Ascending aorta (tissue), 2 donors: ENCODE measurements at places on chromosomes 6 and 20.

- H3K27ac ChIP-seq: no peak overlapping the region
- H3K36me3 ChIP-seq: no peaks in the 10 kb centered on the region
- H3K27me3 ChIP-seq: no peaks in the 10 kb centered on the region
- no peak for DNase-seq
- no peaks in the 10 kb centered on the region for H3K4me1 ChIP-seq
- H3K4me3 ChIP-seq: no peak overlapping the region
These were observed 57.3 kb downstream of the BCKDHB start for GRCh38 chr6:80163754-80164187.

DNA sequence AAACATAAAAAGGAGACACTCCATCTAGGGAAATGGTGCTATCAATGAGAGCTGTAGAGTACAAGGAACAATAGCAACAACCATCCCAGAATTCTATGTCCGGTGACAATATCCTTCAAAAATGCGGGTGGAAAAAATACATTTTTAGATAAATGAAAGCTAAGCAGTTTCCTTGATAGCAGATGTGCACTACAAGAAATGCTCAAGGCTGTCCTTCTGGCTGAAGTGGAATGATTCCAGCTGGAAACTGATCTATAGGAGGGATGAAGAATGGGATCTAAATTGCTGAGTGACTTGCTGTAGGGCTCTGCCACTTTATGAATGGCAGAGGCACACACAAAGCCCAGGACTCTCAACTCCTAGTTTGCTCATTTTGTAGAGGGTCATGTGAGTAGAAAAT, 763.1 kb downstream of the C6orf118 start:
- no peaks in the 10 kb centered on the region for H3K4me1 ChIP-seq
- no peaks in the 10 kb centered on the region for H3K36me3 ChIP-seq
- no peaks in the 10 kb centered on the region for H3K27me3 ChIP-seq
- no peak for DNase-seq

DNA sequence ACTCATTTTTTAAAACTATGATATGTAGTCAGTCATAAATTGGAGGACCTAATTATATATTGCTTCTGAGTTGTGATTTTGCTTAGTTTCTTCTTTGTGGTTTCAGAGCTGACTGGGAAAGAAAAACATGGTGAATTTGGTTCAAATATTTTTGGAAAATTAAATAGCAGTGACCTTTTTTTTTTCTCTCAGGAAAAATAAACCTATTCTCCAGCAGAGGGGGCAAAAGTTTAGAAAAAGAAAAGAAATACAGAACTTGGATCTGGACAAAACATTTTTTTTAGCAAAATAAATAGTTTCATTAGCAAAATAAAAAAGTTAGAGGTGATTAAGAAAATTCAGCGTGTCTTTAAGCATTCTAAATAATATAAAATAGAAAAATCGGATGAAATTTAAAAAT, 10.2 kb downstream of the COL10A1 start:
- no peak overlapping the region for H3K4me3 ChIP-seq
- no peaks in the 10 kb centered on the region for H3K27me3 ChIP-seq
- peaks cover 39% of the 10 kb centered on the region for H3K36me3 ChIP-seq
- no peaks in the 10 kb centered on the region for H3K4me1 ChIP-seq
- no peak overlapping the region for H3K27ac ChIP-seq

- H3K36me3 ChIP-seq: no peaks in the 10 kb centered on the region
- H3K27ac ChIP-seq: no peak overlapping the region
- H3K4me3 ChIP-seq: no peak overlapping the region
- DNase-seq: no peak
- H3K27me3 ChIP-seq: no peaks in the 10 kb centered on the region
These were observed 49.4 kb downstream of the DTD1 start for GRCh38 chr20:18637224-18637623.

DNA sequence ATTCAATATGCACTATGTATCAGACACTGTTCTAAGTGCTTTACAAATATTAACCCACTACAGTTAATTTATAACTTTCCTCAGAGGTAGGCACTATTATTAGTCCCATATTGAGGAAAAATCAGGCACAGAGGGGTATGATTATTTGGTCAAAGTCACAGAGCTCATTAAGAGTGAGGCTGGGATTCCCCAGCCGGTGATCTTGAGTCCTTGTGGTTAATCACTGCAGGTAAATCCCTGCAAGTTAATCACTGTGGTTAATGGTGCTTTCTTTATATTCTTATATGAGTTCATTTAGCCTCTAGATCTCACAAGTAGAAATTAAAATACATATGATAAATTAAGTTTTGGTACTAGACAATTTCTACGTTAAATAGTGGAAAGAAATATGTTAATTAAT, 9.2 kb downstream of the CRYBG1 start:
- H3K4me3 ChIP-seq: no peak overlapping the region
- H3K4me1 ChIP-seq: no peaks in the 10 kb centered on the region
- no peaks in the 10 kb centered on the region for H3K27me3 ChIP-seq
- DNase-seq: no peak
- H3K27ac ChIP-seq: no peak overlapping the region

DNA sequence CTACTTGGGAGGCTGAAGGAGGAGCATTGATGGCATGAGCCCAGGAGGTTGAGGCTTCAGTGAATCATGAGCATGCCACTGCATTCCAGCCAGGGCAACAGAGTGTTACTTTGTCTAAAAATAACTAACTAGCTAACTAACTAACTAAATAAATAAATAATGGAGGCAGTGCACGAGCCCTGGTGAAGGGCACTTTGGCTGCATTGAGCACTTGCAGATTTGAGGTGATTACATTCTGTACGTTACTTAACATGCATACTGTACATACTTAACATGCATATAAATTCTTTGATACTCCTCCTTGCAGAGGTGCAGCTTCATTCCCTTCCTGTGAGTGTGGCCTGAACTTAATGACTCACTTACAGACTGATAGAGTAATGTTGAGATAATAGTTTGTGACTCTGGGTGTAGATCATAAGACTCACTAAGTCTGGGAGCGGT, 10.7 kb downstream of the HLA-A start:
- H3K36me3 ChIP-seq: peaks cover 6% of the 10 kb centered on the region
- H3K4me3 ChIP-seq: no peak overlapping the region
- no peaks in the 10 kb centered on the region for H3K4me1 ChIP-seq
- DNase-seq: no peak
- H3K27me3 ChIP-seq: no peaks in the 10 kb centered on the region
- no peak overlapping the region for H3K27ac ChIP-seq

GRCh38 chr6:154358019-154358545, 1.5 kb upstream of the IPCEF1 start:
- DNase-seq: no peak
- H3K36me3 ChIP-seq: no peaks in the 10 kb centered on the region
- H3K4me1 ChIP-seq: no peaks in the 10 kb centered on the region
- no peaks in the 10 kb centered on the region for H3K27me3 ChIP-seq

- H3K27me3 ChIP-seq: no peaks in the 10 kb centered on the region
- H3K36me3 ChIP-seq: no peaks in the 10 kb centered on the region
- no peak overlapping the region for H3K4me3 ChIP-seq
- no peak for DNase-seq
- no peak overlapping the region for H3K27ac ChIP-seq
These were observed 7.3 kb downstream of the TPMT start for GRCh38 chr6:18147616-18148015.

DNA sequence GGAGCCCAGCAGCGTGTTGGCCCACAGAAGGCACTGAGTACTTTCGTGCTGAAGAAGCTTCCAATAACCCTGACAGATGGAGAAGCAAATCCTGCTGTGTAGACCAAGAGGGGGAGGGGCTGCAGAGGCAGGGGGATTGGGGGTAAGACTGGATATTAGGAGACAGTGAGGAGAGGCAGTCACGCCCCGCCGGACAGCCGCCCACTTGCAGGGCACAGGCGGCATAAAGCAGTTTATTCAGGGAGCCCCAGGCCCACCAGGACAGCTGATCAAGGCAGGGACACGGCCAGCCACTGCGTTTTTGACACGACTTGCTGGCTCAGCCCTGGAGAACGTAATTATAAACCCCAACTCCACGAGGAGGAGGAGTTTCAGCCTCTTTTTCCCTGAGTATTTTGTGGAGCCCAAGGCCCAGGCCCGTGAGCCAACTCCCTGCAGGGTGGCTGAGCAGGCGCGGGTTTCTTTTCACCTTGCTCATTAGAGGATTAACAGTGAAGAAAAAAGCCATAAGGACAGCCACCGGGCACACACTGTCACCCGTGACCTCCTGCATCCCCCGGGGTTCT, 177.9 kb downstream of the TFAP2C start:
- no peak for DNase-seq
- no peak overlapping the region for H3K27ac ChIP-seq
- H3K27me3 ChIP-seq: no peaks in the 10 kb centered on the region
- H3K4me3 ChIP-seq: no peak overlapping the region
- H3K4me1 ChIP-seq: no peaks in the 10 kb centered on the region

DNA sequence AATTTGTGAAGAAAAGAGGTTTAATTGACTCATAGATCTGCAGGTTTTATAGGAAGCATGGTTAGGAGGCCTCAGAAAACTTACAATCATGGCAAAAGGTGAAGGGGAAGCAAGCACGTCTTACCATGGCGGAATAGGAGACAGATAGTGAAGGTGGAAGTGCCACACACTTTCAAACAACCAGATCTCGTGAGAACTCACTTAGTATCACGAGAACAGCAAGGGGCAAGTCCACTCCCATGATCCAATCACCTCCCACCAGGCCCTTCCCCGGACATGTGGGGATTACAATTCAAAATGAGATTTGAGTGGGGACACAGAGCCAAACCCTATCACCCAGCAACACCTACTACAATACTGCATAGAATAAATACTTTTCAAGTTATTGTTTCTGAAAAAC, 7.3 kb upstream of the HEBP2 start:
- no peaks in the 10 kb centered on the region for H3K27me3 ChIP-seq
- no peak for DNase-seq
- no peak overlapping the region for H3K4me3 ChIP-seq
- H3K36me3 ChIP-seq: no peaks in the 10 kb centered on the region

GRCh38 chr20:58168843-58169242, 59.6 kb downstream of the ANKRD60 start:
- H3K4me1 ChIP-seq: peaks cover 3% of the 10 kb centered on the region
- H3K27me3 ChIP-seq: no peaks in the 10 kb centered on the region
- no peak overlapping the region for H3K4me3 ChIP-seq
- no peak overlapping the region for H3K27ac ChIP-seq
- no peaks in the 10 kb centered on the region for H3K36me3 ChIP-seq

DNA sequence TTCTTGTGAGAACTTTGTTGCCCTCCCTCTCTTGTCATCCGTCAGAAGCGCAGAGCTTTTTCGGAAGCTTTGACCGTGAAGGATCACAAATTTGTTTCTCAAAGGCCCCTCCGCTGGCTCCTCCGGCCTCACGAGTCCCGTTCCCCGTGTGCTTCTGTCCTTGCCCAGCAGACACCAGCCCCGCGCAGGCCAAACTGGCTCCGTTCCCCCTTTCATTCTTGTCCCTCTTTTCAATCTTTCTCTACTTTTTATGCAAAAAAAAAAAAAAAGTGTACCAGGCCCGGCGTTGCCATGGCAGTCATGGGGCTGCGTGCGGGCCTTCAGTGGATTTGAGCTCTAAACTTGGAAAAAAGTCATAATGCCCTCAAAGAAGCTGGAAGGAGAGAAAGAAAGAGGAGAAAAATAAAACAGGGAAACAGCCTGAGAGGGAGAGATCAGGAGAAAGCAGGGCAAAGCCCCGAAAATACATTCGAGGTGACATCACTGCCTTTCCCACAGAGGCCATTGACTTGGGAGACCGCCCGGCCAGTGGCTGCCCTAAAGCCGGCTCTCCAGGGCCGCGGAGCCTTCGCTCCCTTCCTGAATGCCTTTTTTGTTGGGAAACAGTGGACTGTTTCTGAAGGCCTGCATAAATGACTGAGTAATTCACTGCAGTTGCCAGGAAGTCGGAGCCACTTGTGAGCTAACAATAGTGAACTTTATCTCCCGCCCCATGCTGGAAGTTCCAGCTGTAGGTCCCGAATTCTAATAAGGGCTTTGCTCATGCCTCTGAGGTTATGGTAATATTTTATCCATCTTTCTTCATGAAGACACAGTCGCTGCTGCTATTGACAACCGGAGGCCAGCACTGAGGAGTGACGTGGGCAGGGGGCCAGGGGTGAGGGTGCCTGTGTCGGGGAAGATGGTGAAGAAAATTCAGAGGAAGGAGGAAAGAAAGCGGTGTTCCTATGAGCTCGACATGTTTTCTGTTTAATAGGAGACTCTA, 670.9 kb downstream of the QKI start:
- peak overlapping the region; percentile 96 for H3K27ac ChIP-seq
- peak; percentile 91 for DNase-seq
- no peak overlapping the region for H3K4me3 ChIP-seq
- H3K27me3 ChIP-seq: no peaks in the 10 kb centered on the region

- no peaks in the 10 kb centered on the region for H3K27me3 ChIP-seq
- H3K4me3 ChIP-seq: no peak overlapping the region
- no peak for DNase-seq
- no peaks in the 10 kb centered on the region for H3K36me3 ChIP-seq
- peak overlapping the region; percentile 97 for H3K27ac ChIP-seq
These were observed 1.6 kb upstream of the DSN1 start for GRCh38 chr20:36775196-36775595.

DNA sequence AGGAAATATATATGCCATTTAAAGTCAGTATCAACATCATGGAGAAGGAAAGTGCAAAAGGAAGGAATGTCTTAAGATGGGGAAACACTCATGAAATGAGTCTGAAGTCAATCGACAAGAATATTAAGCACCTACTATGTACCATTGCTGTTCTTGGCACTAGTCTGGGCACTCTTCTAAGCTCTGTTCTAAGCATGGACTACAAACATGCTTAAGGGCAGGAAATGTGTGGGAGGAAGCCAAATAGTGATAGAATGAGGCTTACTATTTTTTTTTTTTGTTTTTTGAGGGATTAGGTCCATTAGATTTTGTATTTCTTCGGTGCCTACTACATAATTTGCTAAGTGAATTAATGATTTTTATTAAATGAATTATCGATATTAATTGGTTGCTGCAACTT, 83.8 kb upstream of the SUPT3H start:
- no peaks in the 10 kb centered on the region for H3K27me3 ChIP-seq
- H3K36me3 ChIP-seq: no peaks in the 10 kb centered on the region
- DNase-seq: no peak
- no peak overlapping the region for H3K27ac ChIP-seq
- no peak overlapping the region for H3K4me3 ChIP-seq
- H3K4me1 ChIP-seq: no peaks in the 10 kb centered on the region

DNA sequence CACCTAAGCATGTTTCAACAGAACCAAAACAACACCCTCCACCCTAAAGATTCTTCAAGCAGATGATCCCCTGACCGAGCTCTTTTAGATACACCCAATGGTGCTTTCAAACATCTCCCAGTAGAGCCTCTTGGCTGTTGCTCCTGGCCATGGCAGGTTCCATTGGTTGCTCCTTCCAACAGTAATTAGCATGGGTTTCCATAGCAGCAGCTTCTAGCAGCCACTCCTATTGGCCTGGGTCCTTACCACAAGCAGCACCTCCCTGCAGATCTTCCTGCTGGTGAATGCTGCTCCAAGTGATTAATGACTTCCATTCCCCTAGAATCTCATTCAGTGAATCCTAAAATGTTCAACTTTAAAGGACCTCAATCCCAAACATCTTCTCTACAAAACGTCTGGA, 13.9 kb downstream of the CCN2 start:
- H3K4me3 ChIP-seq: no peak overlapping the region
- no peak overlapping the region for H3K27ac ChIP-seq
- H3K36me3 ChIP-seq: no peaks in the 10 kb centered on the region
- no peaks in the 10 kb centered on the region for H3K4me1 ChIP-seq
- H3K27me3 ChIP-seq: no peaks in the 10 kb centered on the region

GRCh38 chr6:24146871-24147270, 20.9 kb downstream of the NRSN1 start:
- no peaks in the 10 kb centered on the region for H3K36me3 ChIP-seq
- no peaks in the 10 kb centered on the region for H3K27me3 ChIP-seq
- H3K4me3 ChIP-seq: no peak overlapping the region
- DNase-seq: no peak
- no peak overlapping the region for H3K27ac ChIP-seq
- no peaks in the 10 kb centered on the region for H3K4me1 ChIP-seq
